ENCODE measurements at places on chromosomes 16 and 17.

DNA sequence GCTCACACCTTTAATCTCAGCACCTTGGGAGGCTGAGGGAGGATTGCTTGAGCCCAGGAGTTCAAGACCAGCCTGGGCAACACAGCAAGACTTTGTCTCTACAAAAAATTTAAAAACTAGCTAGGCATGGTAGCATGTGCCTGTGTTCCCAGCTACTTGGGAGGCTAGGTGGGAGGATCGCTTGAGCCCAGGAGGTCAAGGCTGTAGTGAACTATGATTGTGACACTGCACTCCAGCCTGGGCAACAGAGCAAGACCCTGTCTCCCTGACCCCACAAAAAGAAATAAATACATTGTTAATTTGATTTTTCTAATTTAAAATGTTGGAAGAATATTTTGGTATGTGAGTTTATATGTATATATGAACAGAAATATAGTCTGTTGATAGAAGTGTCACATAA lies 22.4 kb upstream of the PHAF1 start:
- no peak for DNase-seq

DNA sequence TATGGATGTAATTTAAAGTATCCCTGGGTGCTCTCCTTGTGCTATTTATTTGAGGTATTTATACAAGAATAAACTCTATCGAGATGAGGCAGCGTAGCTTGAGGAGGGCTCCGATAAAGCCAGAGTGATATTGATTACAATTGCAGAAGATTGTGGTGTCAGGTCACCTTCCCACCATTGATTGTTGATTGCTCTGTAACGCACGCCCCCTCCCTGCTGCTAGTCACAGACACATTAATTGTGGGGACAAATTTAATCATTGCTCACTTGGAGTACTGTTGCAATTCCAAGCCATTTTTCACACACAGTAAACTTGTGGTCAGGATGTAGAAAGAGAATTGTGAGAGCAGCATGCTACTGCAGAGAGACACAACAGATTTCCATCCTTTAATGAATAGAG lies 75.4 kb downstream of the IRX3 start:
- DNase-seq: no peak

- DNase-seq: no peak
Observed at GRCh38 chr17:8563981-8564602, 66.4 kb downstream of the MYH10 start.

GRCh38 chr16:79661578-79661977 lies 61.0 kb upstream of the MAF start:
- DNase-seq: no peak

- DNase-seq: no peak
Observed at GRCh38 chr17:63700528-63701455, 867 bp upstream of the LIMD2 start.

DNA sequence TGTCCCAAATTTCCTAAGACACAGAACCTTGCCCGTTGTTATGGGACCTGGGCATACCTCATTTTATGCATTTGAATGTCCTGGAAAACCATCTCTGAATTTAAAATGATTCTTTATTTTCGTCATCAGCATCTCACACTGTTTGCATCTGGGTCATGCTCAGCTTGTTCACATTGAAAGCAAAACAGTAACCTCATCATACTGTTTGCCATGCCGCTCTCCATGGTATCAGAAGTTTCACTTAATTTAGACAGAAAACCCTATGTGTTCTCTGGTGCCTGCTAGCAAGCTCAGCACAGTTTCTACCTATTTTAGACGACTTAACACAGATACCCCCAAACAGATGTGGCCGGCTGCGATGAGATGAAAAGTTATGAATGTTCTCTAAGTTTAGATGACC lies 292.1 kb downstream of the SNX29 start:
- DNase-seq: no peak

DNA sequence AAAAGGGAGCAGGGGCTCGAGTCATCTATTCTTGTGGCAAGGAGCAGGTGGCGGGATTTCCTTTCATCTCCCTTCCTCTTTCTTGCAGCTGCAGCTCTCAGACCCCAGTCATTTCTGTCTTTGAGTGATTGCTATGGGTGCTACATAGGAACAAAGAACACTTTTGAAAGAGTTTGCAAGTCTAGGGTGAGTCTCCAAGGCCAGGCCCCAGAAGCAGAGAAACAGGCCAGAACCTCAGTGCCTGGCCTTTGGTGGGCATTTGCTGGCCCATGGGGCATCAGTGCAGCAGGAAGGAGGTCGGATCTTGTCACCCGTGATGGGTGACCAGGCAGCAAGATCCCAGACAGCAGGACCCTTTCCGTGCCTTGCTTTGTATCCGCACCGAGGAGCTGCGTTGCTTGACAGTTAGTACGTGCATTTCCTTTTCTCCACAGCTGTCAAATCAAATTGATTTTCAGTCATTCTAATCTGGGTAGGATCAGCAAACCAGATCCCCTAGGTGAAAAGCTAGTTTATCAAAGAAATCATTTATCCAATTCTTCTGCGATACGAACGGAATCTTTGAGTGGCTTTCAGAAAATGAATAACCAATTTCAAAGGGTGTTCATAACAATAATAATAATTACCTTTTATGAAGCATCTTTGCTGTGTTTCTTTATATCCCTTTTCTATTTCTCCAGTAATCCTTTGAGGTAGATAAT lies 244.6 kb upstream of the MAF start:
- DNase-seq: no peak

GRCh38 chr17:83194761-83195329 lies 115.4 kb downstream of the METRNL start:
- DNase-seq: no peak

DNA sequence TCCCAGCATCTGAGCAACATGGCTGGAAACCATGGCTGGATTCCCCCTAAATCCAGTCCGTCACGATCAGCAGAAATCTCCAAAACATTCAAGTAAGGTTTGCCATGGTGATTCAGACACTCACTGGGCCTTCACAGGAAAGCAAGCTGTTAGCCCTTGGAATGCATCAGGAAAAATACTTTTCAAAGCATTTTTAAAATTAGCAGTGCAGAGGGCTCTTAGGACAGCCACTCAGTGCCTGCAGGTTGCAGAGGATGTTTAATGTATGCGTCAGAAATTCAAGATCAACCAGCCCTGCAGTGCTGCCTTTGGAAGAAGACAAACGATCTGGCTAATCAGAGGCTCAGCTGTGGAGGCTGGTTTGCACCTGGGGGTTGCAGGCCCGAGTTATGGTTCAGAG lies 50.3 kb downstream of the FOXL1 start:
- no peak for DNase-seq

GRCh38 chr17:28755486-28755885 lies 11.7 kb downstream of the TRAF4 start:
- DNase-seq: no peak

DNA sequence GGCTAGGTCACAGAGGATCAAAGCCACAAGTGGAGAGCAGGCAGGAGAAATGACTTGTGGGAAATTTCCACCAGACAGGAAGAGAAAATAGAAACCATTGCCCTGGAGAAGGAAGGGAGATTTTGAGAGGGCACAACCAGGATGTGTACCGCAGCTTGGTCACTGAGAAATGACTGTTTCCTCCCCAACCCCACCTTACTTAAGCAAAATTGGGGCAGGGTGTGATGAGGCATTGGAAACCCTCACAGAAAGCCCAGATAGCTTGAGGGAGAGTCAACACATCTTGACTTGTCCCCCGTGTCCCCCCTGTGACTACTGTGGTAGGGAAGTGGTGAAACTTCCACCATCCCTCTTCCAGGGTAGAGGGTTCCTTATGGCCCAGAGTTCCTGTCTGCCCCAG lies 113.5 kb upstream of the FAM20A start:
- DNase-seq: no peak

DNA sequence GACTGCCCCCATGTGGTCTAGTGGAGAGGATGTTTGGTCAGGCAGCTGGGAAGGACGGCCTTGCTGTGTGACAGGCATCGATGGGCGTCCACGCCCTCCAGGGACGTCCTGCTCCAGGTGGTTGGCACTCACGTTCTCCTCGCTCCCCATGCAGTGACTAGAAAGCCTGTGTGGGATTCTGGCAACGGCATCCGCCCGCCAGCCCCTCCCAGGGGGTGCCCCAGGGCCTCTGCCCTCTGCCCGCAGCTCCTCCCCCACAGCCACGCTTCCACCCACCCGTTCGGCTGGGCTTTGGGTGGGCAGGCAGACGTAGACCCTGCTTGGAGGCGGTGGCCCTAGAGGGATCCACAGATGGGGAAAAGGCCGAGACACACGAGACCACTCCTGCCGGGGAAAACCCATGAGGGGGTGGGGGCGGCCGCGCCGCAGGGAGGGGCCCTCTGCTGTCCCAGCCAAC lies 4.7 kb upstream of the IL17C start:
- DNase-seq: peak; percentile 25

DNA sequence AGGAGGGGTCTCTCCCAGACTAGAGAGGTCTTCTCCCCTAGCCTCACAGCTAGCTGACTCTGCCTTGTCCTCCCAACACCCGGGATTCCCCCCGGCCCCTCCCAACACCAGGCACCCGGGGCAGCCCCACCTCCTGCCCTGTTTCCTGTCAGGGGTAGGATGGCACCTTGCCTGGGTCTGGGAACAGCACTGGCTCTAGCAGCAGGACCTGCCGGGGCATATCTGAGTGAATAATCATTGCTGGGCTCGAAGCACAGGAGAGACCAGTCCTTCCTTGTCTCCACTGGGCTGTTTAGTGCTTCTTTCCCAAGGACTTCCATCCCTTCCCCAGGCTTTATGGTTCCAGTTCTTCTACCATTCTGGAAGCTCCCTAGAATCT lies 25.7 kb downstream of the MINK1 start:
- no peak for DNase-seq

DNA sequence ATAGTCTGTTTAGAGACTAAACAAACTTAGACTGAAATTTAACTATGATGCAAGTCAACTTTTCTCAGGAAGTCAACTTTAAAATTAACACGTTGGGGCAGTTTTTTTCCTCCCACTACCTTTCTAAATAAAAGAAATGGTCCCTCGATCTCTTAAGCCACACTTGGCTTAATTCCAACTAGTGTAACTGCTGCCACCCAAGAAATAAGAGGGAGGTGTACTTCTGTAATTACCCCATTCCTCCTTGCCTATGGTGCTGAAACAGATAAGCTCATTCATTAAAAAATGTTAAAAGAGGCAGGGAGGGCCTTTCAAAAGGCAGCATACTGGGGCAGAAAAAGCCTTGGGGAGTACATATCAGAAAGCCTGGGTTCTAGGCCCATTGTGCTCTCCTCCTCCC lies 59.8 kb downstream of the NCOR1 start:
- DNase-seq: no peak

- DNase-seq: no peak
Observed at GRCh38 chr17:60170835-60171752, 21.3 kb downstream of the CA4 start.

- no peak for DNase-seq
Observed at GRCh38 chr17:73031472-73031871, 61.0 kb downstream of the SLC39A11 start.

DNA sequence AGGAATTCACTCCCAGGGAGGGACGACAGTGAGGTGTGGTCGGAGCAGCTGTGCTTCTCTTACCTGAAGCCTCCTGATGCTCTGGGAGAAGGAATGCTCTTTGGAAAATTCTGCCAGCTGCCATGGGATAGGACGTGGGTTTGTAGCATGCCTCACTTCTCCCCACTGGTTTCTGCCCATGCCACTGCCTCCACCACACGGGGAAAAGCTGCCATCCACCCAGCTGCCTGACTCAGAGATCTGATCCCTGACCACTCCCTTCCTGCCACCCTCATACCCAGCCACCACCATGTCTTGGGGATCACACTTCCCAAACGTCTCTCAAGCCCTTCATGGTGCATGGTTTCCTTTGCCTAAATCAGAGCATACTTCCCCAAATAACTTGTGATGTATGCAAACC lies 80.0 kb downstream of the CPPED1 start:
- no peak for DNase-seq

DNA sequence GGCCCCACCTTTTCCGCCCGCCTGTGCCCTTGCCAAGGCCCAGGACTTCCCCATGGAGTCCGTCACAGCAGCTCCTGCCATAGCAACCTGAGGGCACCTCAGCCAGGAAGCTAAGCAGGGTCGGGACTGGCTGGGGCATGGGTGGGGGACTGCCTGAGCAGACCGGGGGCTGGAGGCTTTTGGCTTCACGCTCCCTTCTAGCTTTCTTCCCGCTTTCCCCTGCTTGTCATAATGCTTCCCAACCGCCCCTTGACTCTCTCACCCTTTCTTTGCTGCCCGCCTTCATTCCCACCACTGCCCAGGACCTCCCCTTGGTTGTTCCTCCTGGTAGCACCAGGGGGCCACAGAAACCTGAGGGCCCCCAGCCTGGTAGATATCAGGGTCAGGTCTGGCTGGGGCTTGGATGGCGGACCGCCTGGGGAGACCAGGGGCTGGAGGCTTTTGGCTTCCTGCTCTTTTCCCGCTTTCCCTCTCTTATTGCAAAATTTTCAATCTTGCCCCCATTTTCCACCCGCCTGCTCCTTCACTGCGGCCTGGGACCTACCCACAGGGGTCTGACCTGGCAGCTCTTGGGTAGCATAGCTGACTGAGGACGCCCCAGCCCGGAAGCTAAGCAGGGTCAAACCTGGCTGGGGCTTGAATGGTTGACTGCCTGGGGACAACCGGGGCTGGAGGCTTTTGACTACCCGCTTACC lies 2287.7 kb downstream of the TP53TG3F start:
- no peak for DNase-seq

- no peak for DNase-seq
Observed at GRCh38 chr16:53962041-53962440, 258.1 kb downstream of the FTO start.

DNA sequence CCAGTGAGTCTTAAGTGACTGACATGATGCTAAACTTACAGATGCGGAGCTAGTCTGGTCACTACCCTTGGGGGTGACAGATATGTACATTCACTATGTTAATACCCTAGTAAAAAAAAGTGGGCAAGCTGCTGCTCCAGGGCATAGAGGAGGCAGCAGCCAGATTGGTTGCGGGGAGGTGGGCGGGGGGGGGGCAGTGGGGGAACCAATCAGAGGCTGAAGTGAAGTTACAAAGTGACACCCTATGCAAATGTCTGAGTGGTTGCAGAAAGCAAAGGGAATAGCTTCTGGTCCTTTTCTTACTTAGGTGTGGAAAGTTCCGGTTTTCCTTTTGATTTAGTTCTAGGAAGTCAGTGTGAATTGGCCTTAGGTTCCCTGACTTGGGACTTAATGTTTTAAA lies 12.1 kb downstream of the NDEL1 start:
- no peak for DNase-seq

GRCh38 chr17:75636381-75637142 lies 3.3 kb downstream of the SMIM5 start:
- no peak for DNase-seq

- no peak for DNase-seq
Observed at GRCh38 chr17:78974635-78975591, 4.8 kb downstream of the LGALS3BP start.

- DNase-seq: no peak
Observed at GRCh38 chr17:65195716-65196115, 58.5 kb downstream of the RGS9 start.

DNA sequence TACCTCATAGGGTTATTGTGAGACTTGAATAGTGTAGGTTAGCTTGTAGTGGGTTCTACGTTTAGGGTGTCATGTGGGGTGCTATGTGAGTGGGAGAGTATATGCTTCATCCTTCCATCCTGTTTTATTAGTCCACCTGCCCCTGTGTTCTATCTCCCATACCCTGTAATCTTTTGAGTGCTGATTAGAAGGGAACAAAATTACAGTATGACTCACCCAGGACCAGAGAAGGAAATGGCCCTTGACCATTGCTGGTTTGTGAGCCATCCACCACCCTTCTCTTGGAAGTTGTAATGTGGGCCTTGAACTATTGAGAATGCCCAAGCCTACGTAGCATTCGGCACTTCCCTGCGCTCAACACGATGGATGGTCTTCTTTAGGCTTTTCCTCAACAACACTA lies 17.1 kb downstream of the SAP30BP start:
- no peak for DNase-seq

GRCh38 chr16:64122177-64122576 lies 999.7 kb downstream of the CDH11 start:
- DNase-seq: no peak

GRCh38 chr16:47416869-47417268 lies 44.0 kb downstream of the ITFG1 start:
- DNase-seq: no peak
